ENCODE measurements at places on chromosomes 2 and 18.

GRCh38 chr2:239112127-239112774 lies 264.4 kb downstream of the TWIST2 start:
- H3K4me3 ChIP-seq: no peak overlapping the region
- no peak overlapping the region for H3K27ac ChIP-seq
- no peaks in the 10 kb centered on the region for H3K27me3 ChIP-seq
- no peak for DNase-seq

DNA sequence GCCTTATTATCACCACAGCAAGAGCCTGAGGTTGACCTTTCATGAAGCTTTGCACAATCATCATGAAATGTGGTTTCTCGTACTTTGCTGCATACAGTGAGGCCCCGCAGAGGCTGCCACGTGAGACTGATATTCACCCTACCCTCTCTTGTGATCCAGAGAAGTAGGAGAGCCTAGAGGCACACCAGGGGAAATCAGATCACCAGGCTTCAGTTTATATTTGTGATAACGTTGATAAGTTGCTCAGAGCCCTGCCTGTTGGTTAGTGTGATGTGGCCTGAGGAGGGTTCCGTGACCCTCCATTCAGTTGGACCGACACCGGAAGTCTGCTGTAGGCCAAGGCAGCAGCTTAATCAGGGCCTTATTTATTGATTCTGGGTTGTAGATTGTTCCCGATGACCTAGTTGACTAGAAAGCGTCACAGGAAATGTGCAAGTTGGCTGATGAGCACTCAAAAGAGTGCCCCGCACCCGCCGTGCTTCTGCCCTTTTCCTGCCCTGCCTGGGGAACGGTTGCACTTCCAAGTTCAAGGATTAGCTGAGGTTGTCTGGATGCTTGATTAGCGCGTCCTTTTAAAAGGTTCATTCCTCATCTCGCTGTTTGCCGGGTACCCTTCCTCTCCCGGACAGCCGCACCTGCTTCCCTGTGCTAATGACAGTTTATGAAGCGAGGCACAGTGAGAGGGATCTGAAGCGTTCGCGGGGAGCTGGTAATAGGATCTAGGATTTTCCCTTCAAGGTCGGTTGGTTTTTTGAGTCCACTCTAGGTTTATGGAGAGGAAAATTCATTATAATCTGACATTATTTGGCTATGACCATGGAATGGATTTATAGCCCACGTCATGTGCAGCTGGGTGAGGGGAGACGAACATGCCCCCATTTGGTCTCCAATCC lies 146.4 kb downstream of the SH3RF3 start:
- peaks cover 5% of the 10 kb centered on the region for H3K4me1 ChIP-seq
- DNase-seq: no peak
- H3K4me3 ChIP-seq: no peak overlapping the region
- no peaks in the 10 kb centered on the region for H3K36me3 ChIP-seq
- H3K27me3 ChIP-seq: no peaks in the 10 kb centered on the region

DNA sequence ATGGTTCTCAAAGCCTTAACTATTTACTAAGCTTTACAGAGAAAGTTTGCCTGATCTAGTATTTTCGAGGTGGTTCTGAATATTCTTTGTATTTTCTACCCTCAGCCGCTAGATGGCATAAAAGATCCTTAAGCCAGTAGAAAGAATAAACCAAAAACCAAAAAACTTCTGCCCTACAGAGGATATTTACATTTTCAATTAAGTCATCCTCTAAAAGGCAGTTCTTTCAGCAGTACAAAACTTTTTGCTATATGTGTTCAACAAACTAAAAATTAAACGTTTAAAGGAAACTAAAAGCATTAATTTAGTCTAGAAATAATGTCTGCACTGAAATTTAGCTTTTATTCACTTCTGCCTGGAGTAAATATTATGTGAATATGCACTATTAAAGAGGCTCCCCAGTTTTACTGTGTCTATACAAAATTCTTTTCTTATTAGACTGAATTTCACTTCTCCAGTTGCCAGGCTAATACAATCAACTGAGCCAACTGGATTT lies 297.5 kb downstream of the PIEZO2 start:
- no peak for DNase-seq
- no peaks in the 10 kb centered on the region for H3K4me1 ChIP-seq
- H3K4me3 ChIP-seq: no peak overlapping the region
- H3K27me3 ChIP-seq: peaks cover 12% of the 10 kb centered on the region
- no peak overlapping the region for H3K27ac ChIP-seq
- no peaks in the 10 kb centered on the region for H3K36me3 ChIP-seq

GRCh38 chr2:207073801-207074678 lies 91.7 kb downstream of the KLF7 start:
- DNase-seq: peak; percentile 31
- H3K27me3 ChIP-seq: no peaks in the 10 kb centered on the region
- peaks cover 41% of the 10 kb centered on the region for H3K4me1 ChIP-seq

DNA sequence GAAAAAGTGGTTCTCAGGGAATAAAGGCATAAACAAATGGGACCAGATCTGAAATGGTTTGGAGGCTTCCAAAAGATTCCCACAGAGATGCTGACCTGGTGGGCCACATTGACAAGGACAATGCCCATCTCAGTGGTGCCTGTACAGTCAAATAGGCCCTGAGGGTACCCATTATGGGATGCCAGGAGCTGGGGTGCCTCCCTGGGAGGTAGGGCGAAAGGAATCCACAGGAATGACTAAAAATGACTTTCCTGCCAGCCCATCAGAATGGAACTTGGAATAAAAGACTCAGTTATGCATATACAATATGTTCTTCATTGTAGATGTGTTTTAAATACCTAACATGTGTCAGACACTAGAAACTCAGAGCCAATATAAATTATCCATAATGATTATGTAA lies 248.5 kb downstream of the RNF144A start:
- H3K27ac ChIP-seq: no peak overlapping the region
- no peaks in the 10 kb centered on the region for H3K27me3 ChIP-seq
- DNase-seq: no peak
- H3K36me3 ChIP-seq: peaks cover 2% of the 10 kb centered on the region
- no peaks in the 10 kb centered on the region for H3K4me1 ChIP-seq
